ENCODE measurements at places on chromosomes 5 and 9. TPM values are rescaled to one million over a fixed set of nuclear protein-coding genes. Genes with fewer than 3 reads are reported as not detected.

ECM2 gene
- total RNA-seq = 5.3 TPM

DNA sequence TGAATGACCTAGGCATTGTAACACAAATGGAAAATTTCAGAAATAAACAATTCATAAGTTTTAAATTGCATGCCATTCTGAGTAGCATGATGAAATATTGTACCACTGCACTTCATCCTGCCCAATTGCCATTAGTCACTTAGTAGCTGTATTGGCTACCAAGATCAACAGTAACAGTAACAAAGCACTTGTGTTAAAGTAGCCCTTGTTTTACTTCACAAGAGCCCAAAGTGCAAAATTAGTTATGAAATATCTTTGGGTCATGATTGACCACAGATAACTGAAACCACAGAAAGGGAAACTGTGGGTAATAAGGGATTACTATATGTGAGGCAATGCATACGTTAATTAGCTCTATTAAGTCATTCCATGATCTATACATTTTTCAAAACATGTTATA lies 33.3 kb upstream of the RORB start:
- DNase-seq = no peak

GRCh38 chr9:22278426-22278825 lies 168.2 kb upstream of the DMRTA1 start:
- DNase-seq = no peak

GRCh38 chr5:132505641-132506040 lies 15.1 kb upstream of the IRF1 start:
- DNase-seq = no peak

Data from left ventricle myocardium superior (tissue), 1 donor.